ENCODE measurements at places on chromosomes 6 and 20. TPM values are rescaled to one million over a fixed set of nuclear protein-coding genes. Genes with fewer than 3 reads are reported as not detected.

- DNase-seq, result no peak
Observed at GRCh38 chr6:153044295-153044694, 41.8 kb upstream of the MTRF1L start.

DNA sequence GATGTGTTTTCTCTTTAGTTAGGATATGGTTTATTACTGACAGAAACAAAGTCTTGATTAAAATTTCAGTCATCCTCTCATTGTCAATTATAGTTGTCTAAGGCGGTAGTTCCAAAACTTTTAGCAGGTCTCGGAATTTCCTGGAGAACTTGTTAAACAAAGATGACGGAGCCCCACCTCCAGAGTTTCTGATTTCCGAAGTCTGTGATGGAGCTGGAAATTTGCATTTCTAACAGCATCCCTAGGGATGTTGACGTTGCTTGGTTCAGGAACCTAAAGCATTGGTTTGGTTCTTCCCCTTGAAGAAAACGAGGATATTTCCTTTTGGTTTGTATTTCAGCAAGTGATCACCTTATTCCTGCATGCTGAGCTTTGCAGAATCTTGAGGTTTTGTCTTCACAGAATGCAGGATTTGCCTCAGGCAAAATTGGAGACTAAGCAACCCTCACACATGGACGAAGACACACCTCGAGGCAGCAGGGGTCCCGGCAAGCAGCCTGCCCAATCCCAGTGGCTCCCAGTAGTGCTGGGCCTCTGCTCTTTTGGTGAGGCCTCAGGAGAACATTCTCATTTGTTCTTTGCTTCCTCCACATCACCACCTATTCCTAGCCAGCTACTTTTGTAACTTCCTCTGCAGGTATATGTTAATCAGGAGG lies 187.1 kb upstream of the PHACTR1 start:
- no peak for DNase-seq

EIF6 gene
- total RNA-seq, result 96.7 TPM

HUS1B gene
- 2.4 TPM for total RNA-seq

PTGIS gene
- total RNA-seq, result 17.9 TPM
